ENCODE measurements at places on chromosomes 16 and 17.
A peak's percentile ranks its signal among the peaks of the same experiment; 100 is the strongest.

- DNase-seq: no peak
Measured at GRCh38 chr16:70694088-70694867, 8.4 kb upstream of the MTSS2 start.

DNA sequence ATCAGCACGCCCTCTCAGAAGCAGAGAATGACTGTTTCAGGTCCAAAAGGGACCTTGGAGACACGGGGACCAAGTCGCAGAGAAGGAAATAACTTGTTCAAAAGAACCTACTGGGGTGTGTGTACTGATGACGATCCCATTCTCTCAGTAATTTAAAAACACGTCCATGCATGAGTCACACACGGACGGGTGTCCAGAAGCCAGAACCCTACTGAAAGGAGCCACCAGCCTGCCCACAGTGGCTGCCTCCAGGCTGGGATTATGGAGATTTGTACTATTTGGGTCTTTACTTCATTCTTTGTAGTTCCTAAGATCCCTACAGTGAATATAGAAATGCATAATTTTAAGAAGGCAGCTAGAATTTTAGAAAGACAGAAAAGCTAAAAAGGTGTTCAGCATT lies 27.8 kb downstream of the TMEM204 start:
- no peak for DNase-seq

DNA sequence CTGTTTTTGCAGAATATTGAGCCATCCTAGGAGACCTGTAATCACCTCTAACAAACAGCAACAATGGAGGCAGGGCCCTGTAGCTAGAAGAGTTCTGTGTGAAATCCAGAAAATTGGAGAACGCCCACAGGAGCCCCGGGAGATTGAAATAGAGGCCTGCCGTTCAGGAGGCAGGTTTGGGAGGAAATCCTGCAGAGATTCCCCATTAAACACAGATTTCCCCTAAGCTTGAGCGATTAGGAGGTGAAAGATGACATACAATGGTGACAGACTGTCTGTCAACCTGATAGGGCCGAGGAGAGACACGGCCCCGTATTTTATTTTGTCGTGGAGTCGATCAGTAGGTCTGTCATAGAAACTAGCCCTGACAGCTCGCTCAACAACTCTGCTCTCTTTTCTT lies 18.2 kb downstream of the CDK5RAP3 start:
- DNase-seq: no peak

DNA sequence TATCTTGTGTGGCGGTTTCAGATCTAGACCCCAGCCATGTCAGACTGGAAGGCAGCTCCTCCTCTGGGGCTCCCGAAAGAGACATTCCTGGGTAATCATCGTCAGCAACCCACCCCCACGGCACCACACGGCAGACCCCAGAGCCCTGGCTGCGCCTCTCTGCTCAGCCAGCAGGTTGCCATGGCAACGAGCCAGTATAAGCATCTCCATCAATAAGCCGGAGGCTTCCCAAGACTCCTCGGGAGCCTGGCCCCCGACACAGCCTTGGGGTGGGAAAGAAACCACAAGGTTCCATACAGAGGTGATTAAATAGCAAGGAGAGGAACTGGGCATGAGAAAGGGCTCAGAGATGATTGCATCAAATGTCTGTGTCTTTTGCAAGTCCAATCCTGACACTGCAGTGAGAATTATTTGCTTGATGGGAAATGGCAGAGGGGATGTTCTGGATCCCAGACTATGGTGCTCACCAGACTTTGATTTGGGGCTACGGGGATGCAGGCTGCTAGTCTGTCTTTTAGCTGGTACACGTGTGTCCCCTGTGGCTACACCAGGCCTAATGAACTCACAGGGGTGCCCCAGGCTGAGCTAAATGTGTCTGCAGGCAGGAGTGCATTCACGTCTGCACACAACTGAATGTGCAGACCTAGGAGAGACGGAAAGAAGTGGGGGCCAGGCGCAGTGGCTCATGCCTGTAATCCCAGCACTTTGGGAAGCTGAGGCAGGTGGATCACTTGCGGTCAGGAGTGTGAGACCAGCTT lies 320.5 kb upstream of the TNRC6C start:
- no peak for DNase-seq

DNA sequence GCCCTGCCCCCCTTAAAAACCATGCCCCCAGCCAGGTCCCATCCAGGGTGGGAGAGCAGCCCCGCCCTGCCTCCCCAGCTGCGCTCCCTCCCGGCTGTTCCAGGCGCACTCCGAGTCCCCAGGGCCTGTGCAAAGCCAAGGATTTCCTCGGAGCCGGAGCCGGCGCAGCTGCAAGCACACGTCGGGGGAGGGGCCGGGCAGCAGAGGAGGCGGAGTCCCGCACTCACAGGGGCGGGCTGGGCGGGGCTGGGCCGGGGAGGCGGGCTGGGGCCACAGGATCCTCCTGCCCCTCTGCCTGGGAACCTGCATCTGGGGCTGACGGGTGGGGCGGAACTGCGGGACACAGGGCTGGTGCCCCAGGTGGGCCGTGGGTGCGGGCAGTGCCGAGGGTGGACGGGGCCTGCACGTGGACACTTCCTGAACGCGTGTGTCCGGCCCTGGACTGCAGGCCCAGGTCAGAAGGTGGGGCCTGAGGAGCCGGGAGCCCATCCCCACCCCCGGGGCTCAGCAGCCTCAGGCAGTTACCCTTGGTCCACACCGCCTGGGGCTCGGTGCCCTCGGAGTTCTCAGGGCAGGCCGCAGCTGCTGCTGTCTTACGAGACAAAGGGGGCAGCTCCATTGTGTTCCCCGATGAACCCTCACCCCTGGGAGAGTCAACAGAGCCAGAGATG lies 24.0 kb upstream of the SSTR5 start:
- DNase-seq: no peak

DNA sequence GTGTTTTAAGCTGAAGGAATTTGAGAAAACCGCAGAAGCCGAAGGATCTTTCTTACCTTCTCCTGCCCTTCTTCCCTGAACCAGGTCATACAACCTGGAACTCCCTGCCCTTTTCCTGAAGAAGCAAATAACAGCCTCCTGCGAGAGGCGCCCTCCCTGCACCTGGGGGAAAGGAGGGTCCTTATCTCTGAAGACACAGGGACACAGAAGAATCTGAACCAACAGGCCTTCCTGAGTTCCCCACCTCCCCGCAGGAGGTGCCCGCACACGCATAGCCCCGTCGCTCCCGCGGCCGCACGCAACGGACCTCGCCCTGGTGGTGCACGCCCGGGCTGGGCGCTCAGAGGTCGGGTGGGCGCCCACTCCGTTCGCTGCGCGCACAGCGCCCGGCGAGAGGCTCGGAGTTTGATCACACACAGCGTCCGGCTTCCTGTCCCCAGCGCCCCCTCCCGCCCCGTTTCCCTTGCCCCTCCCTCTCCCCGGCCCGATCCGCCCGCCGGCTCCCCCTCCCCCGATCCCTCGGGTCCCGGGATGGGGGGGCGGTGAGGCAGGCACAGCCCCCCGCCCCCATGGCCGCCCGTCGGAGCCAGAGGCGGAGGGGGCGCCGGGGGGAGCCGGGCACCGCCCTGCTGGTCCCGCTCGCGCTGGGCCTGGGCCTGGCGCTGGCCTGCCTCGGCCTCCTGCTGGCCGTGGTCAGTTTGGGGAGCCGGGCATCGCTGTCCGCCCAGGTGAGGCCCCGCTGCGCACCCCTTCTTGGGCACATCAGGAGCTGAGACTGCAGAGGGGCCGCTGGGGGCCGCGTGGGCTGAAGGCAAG lies at the start of gene TNFSF12:
TSS of gene TNFSF12 (plus strand) at position 474 of the 816 bp plus-strand sequence. CDS start at position 570, 96 bp downstream.
- peak; percentile 60 for DNase-seq

DNA sequence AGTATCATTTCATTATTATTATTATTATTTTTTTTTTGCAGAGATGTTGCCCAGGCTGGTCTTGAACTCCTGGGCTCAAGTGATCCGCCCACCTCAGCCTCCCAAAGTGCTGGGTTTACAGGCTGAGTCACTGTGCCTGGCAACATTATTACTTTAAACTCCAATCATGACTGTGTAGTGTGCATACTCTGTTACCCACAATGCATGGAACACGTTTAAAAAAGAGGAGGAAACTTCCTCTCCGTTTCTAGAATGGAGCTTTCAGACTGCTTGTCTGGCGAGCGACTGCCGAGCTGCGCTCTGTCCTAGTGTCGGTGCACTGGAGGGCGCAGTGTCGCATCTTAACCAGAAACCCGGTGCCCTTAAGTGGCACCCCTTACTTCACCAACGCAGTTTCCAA lies 22.1 kb upstream of the FASN start:
- no peak for DNase-seq

DNA sequence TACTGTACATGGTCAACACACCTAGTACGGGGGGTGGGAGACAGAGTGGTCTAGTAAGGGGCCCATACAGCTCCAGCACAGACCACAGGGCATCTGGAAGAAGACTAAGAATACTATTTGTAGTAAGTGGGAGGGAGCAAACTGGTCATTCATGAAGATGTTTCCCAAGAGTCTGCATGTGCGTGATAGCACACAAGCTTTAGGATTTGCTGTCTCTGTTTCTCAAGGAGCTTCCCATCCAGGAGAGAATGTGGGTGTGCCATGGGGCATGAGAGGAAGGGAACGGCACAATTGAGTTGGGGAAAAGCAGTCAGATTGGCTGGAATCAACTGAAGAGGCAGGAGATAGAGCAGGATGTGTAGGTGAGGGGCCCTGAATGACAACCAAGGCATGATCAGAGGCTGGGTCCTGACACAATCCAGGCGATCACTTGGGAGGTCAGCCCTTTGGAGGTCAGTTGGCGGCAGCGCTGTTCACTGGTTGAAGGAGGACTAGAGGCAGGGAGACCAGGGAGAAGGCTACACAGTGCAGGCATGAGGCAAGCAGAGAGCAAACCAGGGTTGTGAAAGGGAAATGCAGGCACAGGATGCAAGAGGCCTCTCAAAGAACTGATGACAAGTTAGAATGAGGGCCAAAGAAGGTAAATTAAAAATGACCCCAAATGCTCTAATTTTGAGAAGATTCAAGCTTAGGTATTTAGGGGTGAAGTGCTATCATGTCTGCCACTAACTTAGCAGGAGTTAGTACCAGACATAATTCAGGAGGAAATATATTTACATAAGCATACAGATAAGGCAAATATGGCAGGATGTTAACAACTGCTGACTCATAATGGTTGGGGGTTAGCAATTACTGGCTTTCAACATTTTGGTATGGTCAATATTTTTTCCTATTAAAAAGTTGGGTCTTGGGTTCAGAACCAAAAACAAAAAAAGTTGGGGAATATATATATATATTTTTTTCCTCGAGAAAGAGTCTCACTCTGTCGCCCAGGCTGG lies 10.3 kb downstream of the UBE2O start:
- no peak for DNase-seq

DNA sequence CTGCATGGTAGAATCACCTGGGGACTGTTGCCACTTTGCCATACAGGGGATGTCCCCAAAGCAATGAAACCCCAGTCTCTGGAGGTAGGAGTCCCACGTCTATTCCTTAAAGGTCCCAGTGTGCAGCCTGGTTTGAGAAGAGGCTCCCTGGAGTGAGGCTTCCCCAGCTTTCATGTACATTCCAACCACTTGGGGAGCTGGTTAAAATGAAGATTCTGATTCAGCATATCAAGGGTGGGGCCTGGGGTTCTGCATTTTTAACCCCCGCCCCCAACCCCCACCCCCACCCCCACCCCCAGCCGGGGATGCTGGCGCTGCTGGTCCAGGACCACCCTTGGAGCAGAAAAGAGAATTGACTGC lies 241.2 kb downstream of the FOXL1 start:
- no peak for DNase-seq

DNA sequence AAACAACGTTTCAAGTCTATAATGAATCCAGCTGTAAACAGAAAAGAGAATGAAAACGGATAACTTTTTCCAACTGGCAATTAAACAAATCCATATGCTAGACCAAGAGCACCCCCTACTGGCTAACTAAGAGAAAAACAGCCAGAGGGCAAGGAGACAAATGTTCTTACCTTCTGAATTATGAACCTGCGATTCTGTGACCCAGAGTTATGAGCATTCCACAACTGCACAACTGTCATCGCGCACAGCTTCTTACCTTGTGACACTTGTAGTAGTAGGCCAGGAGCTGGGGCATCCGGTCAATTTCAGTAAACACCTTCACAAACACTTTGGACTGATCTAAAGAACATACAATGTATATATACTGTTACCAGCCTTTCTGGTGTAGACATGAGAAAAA lies 18.6 kb downstream of the COG7 start:
- peak; percentile 72 for DNase-seq

- DNase-seq: no peak
Measured at GRCh38 chr17:79340333-79341221, 266.0 kb downstream of the ENGASE start.

DNA sequence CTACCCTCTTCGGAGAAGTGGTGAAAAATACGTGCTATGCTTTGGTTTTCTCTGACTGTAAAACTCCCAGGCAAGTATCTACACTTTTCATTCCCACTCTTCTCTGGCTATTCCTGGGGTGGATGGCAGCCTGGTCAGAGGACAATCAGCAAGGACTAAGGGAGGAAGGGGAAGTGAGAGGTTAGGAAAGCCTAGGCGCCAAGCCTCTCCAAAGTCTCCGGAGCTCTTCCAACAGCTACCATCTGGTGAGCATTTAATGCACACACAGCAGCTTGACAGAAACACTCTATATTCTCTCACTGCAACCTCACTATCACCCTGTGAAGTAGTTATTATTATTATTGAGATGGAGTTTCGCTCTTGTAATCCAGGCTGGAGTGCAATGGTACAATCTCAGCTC lies 65.1 kb downstream of the WSCD1 start:
- no peak for DNase-seq

DNA sequence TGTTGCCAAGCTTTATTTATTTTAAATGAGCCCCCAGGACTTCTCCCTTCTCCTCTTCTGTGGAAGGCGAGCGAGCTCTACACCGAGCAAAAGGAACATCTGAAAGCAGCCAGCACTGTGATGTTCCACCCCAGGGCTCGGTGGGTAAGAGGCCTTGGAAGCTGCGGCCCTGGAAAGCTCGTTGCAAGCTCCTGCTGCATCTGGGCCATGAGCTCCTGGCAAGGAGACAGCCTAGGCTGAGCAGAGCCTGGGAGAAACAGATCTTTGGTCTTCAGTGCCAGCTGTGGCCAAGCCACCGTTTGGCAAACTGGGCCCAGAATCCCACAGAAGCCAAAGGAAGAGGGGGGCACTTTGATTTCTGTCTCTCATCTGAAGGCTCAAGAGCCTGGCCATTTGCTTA lies 114.1 kb downstream of the ENGASE start:
- no peak for DNase-seq

- DNase-seq: no peak
Measured at GRCh38 chr17:7250695-7251627, 573 bp downstream of the CTDNEP1 start.

DNA sequence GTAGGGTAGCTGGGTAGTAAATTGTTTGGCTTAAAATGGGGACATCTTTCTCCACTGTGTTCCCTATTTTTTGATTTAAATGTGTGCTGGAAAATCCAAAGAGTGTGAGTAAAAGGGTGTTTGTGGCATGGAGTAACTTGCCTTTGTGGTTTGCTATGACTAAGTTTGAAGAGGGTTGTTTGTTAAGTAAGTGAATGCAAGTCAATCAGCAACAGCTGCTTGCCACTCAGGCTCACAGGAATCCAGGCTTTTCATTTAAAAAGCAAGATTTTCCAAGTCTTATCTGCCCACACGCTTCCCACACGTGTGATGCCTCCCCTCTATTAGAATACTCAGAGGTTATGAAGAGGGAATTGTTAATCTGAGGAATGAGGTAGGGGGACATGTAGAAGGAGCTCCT lies 847.7 kb upstream of the RBFOX1 start:
- no peak for DNase-seq

Data from KBM-7 (cell line).